Skeletal muscle cell (primary cell): ENCODE measurements at places on chromosomes 6 and 20.

GRCh38 chr6:16658348-16659034 lies 102.8 kb downstream of the ATXN1 start:
- DNase-seq: no peak

GRCh38 chr6:101777646-101778045 lies 384.1 kb downstream of the GRIK2 start:
- no peak for DNase-seq

- DNase-seq: no peak
Observed at GRCh38 chr6:26202201-26202611, 115.0 kb downstream of the HFE start.

- no peak for DNase-seq
Observed at GRCh38 chr6:104527761-104528415, 331.8 kb downstream of the HACE1 start.
